Calu3 (cell line): ENCODE measurements at places on chromosomes 4 and X. TPM values are rescaled to one million over a fixed set of nuclear protein-coding genes. Genes with fewer than 3 reads are reported as not detected.

Gene INTS6L
- 5.7 and 7.2 TPM in 2 replicates for total RNA-seq

Gene FAM149A
- total RNA-seq: 36.3 and 45.5 TPM in 2 replicates

Gene PWWP3B
- not detected in 2 replicates for total RNA-seq

Gene SPANXB1
- not detected in 2 replicates for total RNA-seq

Gene SPANXN5
- not detected in 2 replicates for total RNA-seq

Gene PAGE2
- total RNA-seq: not detected in 2 replicates

Gene PDGFC
- 52.1 and 64.5 TPM in 2 replicates for total RNA-seq

Gene CSAG3
- not detected in 2 replicates for total RNA-seq
